ENCODE measurements at places on chromosomes 11 and 22. TPM values are rescaled to one million over a fixed set of nuclear protein-coding genes. Genes with fewer than 3 reads are reported as not detected.

- DNase-seq, result peak; percentile 90
These were observed at the start of gene IL17RA for GRCh38 chr22:17084554-17085276. TSS of gene IL17RA (plus strand) at chr22:17085000. CDS start at chr22:17085092, 92 bp downstream.

GRCh38 chr11:96107143-96107824 lies 183.4 kb upstream of the MTMR2 start:
- no peak for DNase-seq

DNA sequence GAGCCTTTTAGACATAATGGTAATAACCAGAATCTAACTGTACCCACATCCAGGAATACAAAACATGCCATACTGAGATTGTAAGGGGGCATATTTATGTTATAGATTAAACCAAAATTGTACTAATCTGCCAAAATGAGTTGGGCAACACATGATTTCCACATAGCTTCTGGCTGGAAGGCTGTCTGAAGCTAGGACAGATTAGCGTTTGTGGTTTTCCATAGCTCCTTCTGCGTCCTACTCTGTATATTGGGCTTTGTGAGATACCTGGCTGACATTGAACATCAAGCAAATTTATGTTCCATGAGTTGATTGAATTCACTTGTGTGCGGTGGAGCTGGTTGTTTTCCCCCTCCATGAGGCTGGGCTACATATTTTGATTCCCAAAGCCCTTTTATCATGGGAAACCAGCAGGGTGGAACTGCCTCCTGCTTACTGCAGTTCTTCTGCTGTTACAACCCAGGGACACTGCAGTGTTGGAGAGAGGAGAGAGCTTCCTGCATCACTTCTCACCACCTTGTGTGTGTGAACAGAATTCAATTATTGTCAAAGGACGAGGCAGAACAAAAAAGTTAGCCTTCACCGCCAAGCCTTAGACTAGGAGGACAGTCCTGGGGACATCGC lies 114.9 kb downstream of the C11orf91 start:
- no peak for DNase-seq

- DNase-seq, result no peak
These were observed 8.0 kb upstream of the MMP10 start for GRCh38 chr11:102788334-102788995.

- no peak for DNase-seq
These were observed 34.4 kb downstream of the PPP2R1B start for GRCh38 chr11:111731821-111732220.

- DNase-seq, result no peak
These were observed 176.3 kb upstream of the TMEM45B start for GRCh38 chr11:129639300-129639699.

- DNase-seq, result no peak
These were observed 9.4 kb downstream of the GSTP1 start for GRCh38 chr11:67592880-67593564.

DNA sequence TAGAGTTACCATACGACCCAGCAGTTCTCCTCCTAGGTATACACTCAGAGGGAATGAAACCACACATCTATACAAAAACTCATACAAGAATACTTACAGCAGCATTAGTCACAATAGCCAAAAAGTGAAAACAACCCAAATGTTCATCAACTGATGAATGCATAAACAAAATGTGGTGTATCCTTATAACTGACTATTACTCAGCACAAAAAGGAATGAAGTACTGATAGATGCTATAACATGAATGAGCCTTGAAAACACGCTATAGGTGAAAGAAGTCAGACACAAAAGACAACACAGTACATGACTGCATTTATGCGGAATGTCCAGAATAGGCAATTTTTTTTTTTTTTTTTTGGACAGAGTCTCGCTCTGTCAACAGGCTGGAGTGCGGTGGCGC lies 23.1 kb downstream of the NCAPD3 start:
- DNase-seq, result no peak

GRCh38 chr22:48306284-48306683 lies 1521.4 kb downstream of the BRD1 start:
- no peak for DNase-seq

DNA sequence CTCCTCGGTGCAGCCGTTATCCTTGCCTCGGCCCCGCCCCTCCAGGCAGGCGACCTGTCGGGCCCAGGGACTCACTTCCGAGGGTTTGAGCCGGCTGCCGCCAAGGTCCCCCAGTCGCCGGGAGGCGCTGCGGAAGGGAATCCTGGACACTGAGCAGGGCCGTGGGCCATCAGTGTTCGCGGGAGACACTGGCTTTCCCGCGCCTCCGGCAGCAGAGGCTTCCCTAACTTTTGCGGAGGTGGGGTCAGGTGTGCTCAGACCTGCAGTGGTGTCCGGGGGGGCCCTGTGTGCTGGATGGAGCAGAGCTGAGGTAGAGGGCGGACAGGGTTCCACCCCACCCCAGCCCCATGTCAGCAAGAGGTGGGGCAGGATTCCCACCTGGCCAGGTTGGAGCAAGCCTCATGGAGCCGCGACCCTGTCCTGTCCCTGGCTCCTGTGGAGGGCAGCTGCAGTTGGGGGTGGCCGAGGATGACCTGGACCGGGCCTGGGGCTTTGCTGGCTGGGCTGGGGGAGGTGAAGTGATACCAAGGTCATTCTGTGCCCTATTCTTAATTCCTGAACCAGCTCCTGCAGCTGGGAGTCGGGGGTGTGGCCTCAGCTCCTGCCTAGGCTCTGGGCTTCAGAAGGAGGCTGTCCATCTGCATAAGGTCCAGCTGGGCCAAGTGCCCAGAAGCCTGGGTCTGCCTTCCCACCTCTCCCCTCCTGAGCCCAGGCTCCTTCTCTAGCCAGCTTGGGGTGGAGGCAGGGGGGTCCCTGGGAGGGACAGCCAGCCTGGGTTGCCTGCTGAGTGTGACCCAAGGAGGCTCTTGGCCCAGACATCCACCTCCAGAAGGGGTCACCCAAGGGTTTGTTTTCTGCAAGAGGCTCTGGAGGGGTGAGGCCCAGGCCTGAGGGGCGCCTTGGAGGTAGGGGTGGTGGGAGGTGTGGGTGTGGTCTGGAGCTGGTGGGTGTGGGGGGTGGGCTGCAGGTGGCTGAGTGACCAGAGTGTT lies 8.4 kb downstream of the TSPAN4 start:
- no peak for DNase-seq

- no peak for DNase-seq
These were observed 16.8 kb upstream of the TMEM121B start for GRCh38 chr22:17137861-17138425.

DNA sequence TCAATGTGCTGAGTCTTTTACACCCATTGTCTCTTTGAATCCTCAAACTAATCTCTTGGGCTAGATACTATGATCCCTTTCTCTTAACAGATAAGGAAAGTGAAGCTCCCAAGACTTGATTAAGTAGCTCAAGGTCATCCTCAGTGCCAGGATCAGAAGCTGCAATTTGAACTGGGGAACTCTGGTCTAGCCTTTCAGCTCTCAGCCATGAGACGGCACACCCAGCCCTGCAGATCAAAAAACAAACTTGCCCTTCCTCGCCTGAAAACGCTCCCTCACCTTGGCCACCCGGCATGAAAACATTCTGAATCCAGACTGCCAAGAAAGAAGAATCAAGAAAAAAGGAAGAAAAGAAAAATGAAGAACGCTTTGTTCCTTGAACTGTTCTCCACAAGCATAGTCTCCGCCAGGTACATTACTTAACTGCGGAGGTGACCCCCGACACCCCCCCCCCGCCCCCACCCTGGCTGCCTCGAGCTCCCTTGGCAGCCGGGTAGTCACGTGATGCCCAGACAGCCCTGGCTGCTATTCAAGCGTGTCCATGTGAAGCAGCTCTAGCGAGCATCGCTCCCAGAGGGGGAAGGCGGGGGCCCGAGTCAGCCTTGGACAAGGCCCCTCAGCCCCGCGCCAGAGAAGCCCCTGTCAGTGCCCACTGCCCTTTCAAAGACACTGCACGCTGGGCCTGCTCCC lies 451.2 kb downstream of the MIAT start:
- DNase-seq, result no peak

GRCh38 chr22:35883031-35883620 lies 145.5 kb downstream of the RBFOX2 start:
- no peak for DNase-seq

GRCh38 chr22:24969560-24970301 lies 17.2 kb downstream of the KIAA1671 start:
- peak; percentile 64 for DNase-seq

DNA sequence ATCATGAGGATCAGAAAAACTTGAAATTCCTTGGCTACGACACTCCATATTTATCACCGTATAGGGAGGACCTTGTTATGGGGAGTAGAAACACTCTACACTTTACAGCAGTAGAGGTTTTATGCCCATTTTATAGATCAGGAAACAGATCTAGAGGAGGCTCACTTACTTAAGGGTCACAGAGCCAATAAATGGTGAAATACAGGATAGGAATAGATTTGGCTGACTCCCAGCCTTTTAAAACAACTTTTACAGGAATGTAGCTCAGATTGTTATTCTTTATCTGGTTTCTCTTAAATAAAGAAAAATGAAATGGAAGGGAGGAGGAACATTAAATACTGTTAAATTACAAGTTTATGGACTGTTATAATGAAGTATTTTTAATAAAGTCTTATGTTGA lies 14.8 kb downstream of the FBXO7 start:
- DNase-seq, result no peak

The PLAAT5 gene
- 1.4 TPM for total RNA-seq

The SLC22A25 gene
- total RNA-seq, result not detected

The IFITM1 gene
- 83.5 TPM for total RNA-seq

The ANO1 gene
- total RNA-seq, result 7.7 TPM

The MRGPRX3 gene
- not detected for total RNA-seq

The C11orf42 gene
- not detected for total RNA-seq

The CECR2 gene
- 3.1 TPM for total RNA-seq

The NCF4 gene
- 5.5 TPM for total RNA-seq

The ART5 gene
- total RNA-seq, result 1.4 TPM

The SEPTIN3 gene
- total RNA-seq, result not detected

The CSF2RB gene
- 2.8 TPM for total RNA-seq

The CADM1 gene
- 51.1 TPM for total RNA-seq

The TTLL8 gene
- total RNA-seq, result not detected

Measured in left ventricle myocardium inferior (tissue), 1 donor.